Esophagus squamous epithelium (tissue), 5 donors: ENCODE measurements at places on chromosomes 11 and 22.

DNA sequence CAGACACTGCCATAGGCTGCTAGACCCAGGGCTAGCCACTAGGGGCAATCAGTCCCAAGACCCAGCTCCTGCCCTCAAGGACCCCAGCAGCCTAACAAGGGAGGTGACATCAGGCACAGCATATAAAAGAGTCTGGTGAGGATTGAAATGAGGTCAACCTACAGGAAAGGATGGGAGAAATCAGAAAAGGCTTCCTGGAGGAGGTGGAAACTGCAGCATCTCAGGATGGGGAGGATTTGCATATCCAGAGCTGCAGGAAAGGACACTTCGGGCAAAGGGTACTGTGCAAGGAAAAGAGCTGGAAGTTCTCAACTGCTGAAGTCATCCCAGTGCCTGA, 2.9 kb upstream of the ARFGAP2 start:
- no peak for DNase-seq

DNA sequence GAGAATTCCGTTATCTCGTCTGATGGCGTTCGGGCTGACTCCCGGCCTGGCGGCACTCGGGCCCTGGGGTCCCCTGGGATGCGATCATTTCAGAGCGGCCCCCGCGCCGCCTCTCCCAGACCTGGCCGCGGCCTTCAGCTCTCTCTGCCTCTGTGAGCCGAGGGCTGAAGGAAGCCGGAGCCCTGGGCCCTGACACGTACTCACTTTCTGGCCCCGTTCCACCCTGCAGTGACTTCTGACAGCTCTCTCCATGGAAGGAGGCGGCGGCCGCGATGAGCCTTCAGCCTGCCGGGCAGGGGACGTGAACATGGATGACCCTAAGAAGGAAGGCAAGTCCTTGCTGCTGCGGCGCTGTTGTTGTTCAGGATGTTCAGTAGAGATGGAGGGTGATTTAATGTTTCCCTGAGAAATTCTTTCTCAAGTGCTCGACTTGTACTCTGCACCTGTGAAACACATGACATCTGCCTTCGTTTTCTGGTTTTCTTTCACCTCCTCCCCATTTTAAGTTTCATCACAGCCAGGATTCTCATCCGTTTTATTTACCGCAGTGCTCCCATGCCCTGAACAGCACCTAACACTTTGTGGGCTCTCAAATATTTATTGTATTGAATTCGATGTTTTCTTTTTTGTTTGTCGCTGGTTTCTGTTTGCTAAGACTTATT, 612 bp downstream of the GTSE1 start:
- DNase-seq = no peak

GRCh38 chr11:69956669-69957190, 121.4 kb upstream of the ANO1 start:
- DNase-seq = no peak

- DNase-seq = no peak
Observed at GRCh38 chr11:90476442-90477007, 253.7 kb upstream of the CHORDC1 start.

GRCh38 chr22:45594123-45594941, 77.3 kb upstream of the ATXN10 start:
- no peak for DNase-seq

DNA sequence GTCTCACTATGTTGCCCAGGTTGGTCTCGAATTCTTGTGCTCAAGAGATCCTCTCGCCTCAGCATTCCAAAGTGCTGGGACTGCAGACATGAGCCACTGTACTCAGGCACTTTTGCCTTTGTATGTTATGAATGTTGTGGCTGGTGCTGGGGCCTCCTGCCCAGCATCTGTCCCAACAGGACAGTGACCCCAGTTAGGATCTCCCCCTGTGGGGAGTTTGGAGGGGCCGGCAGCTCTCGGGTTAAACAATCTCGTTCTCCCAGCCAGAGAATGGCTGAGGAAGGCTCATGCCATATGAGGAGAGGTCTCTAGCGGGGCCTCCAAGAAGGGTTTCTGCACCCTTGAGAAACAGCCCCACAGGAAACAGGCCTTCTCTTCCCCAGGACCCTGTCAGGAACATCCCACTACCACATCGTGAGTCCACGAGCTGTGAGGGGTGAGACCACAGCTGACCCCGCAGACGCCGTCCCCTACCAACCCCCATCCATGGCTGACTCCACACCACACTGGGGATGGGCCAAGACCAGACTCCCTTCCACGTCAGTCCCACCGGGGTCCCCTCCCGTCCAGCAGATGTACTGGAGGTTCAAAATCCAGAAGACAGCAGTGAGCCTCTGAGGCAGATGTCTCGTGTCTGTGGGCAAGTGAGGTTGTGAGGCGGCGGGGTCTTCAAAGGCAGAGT, 54.1 kb downstream of the SHANK2 start:
- no peak for DNase-seq

DNA sequence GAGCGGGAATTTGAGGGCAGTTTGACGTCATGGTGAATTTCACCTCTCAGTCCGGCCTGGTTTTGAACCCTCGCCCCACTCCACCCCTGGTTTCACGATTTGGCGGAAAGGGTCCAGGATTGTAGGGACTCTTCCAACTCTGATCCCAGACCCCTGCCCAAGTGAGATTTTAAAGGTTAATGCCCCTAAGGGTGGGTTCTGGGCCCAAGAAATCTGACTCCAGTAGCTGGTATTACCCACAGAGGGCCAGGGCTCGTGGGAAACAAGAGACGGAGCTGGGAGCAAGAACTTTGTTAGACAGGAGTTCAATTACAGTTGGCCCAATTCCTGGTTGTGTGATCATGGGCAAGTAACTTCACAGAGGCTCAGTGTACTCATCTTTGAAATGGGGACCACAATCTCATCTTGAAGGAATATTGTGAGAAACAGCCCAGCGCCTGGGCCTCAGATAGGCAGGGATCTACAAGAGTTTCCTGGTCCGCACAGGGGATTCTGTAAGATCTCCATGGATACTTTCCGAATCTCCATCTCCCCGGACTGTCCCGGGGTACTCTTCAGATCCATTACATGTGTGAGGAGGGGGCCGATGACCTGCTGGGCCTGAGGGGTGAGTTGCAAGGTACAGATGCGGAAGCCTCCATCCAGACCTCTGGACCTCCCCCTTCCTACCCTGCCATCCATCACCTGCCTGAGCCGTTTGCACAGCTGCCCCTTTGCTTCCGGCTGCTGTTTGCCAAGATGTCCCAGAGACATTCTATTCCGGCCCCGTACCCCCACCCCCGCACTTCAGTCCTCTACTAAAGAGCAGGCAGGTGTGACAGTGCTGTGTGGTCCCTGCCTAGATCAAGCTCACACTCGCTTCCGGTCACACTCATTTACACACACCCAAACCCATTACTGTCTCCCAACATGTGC, 687 bp upstream of the CALCA start:
- no peak for DNase-seq

DNA sequence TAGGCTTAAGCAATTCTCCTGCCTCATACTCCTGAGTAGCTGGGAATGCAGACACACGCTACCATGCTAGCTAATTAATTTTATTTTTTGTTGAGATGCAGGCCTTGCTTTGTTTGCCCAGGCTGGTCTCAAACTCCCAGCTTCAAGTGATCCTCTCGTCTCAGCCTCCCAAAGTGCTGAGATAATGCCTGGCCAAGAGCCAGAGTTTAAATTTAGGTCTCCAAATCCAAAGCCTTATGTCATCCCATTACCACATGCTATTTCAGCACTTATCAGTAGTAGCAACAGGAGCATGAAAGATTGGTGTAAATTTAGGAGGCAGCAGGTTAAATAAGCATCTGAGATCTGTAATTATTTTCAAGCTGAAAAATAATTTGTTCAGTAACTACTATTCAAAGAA, 326.1 kb upstream of the ANO5 start:
- no peak for DNase-seq

DNA sequence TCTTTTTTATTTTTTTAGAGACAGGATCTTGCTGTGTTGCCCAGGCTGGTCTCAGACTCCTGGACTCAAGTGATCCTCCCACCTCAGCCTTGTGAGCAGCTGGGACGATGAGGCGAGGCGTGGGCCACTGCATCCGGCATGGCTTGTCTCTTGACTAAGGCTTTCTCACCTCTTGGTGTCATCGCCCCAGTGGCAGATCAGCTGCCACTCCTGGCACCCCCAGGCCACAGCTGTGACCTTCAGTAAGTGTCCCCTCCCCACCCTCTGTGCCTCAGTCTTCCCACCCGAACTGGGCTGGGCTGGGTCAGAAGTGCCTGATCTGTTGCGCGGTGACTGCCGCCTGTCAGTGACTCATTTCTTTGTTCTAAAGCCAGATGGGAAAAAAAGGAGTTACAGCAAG, 3.6 kb downstream of the SYNGR1 start:
- DNase-seq = no peak

DNA sequence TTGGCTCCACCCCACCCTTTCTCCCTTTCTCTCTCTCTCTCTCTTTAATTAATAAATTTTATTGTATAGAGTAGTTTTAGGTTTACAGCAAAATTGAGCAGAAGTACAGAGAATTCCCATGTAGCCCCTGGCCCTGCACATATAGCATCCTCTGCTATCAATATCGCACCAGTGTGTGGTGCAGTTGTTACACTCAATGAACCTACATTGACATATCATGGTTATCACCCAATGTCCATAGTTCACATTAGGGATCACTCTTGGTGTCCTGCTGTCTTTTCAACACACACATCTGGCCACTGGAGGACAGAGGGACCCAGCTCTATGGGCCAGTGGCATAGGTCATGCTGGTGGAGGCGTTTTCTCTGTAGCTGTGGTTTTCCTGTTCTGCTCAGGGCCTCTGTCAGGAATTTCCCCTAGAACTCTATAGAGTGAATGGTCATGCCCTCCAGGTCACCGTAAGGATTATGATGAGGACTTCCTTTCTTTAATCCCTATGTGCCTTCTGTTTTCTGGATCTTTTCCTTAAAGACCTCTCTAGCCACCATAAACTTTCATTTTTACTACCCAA, 98.2 kb upstream of the NAV2 start:
- DNase-seq = no peak

GRCh38 chr11:80383655-80384054, 942.8 kb upstream of the TENM4 start:
- DNase-seq = no peak

DNA sequence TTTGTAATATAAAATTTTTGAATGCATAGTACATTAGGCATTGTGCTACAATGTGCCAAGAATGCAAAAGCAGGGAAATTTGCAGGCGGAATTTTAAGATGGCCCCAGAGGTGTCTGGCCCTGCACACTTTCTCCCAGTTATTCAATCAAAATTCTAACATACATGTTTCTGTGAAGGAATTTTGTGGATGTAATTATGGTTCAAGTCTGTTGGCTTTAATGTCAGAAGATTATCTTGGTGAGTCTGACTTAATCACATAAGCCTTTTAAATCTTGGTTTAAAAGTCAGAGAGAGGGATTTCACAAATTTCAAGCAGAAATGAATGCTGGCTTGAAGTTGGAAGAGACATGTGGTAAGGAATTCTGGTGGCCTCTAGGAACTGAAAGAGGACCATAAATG, 423.4 kb upstream of the CCDC179 start:
- no peak for DNase-seq

DNA sequence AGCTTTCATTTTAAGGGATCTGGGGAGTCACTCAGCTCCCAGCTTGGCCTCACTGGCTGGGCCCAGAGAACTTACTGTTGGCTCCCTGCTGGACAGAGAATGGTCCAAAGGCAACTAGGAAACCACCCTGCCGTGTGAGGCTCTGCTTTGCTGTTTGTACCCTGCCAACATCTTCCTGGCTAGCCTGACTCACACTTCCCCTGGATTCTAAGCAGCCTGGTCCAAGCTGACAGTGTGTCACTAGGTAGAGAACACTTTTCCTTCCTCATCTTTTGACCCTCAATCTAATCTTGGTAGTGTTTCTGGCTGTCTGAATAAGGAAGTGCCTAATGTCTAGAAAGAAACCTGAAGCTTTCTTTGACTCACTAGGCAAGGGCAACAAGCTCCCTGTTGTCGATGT, 76.7 kb downstream of the FAR1 start:
- no peak for DNase-seq
